IPS-NIHi11 (cell line): ENCODE measurements at places on chromosomes 12 and 14.

DNA sequence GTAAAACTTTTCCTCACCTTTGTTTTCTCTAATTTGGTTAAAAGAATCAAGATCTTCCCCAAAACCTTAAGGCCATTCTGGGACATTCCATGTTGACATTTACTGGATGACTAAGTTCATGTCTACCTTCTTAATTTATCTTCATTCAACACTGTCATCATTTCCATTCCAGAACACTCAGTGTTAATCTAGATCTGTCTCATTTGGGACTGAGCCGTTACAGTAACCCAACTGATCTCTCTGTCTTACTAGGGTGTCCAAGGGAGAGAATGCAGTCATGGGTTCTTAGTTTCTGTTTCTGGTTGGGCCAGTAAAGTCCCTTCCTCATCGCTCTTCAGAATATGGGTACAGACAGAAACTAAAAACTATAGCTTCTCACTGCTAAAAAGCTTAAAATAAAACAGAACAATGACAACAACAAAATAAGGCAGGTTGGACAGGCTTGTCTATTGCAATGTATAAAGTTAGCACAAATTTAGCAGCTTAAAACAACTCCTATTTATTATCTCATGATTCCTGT is 144.8 kb downstream of the ASCL1 start:
- DNase-seq, result no peak

- DNase-seq, result peak; percentile 42
These were observed 4.4 kb downstream of the LGALS3 start for GRCh38 chr14:55133416-55133815.

DNA sequence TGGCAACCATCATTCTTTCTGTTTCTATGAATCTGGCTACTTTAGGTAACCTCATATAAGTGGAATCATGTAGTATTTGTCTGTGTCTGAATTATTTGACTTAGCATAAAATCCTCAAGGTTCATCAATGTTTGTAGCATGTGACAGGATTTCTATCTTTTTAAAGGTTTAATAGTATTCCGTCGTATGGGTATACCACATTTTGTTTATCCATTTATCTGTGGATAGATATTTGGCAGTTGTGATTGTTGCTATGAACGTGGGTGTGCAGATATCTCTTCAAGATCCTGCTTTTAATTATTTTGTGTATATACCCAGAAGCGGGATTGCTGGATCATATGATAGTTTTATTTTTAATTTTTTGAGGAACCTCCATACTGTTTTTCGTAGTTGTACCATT is 421.7 kb downstream of the PCNX1 start:
- DNase-seq, result no peak

DNA sequence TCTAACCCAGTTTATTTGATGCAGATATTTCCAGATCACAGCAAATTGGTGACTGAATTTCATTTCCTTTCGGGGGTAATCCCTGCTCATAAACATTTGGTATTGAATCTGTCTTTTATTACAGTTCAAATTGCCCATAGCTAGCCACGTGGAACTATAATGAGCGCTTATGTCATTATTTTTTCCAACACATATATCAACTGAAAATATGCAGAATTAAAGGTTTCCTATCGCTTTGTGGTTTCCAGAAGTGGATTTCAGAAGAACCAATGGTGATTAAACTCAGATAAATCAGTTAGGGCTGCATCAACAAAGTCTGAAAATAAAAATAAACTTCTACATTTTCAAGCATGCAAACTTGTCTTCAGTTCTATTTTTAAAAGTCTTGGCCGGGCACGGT is 111.9 kb downstream of the PIK3C2G start:
- DNase-seq, result no peak

DNA sequence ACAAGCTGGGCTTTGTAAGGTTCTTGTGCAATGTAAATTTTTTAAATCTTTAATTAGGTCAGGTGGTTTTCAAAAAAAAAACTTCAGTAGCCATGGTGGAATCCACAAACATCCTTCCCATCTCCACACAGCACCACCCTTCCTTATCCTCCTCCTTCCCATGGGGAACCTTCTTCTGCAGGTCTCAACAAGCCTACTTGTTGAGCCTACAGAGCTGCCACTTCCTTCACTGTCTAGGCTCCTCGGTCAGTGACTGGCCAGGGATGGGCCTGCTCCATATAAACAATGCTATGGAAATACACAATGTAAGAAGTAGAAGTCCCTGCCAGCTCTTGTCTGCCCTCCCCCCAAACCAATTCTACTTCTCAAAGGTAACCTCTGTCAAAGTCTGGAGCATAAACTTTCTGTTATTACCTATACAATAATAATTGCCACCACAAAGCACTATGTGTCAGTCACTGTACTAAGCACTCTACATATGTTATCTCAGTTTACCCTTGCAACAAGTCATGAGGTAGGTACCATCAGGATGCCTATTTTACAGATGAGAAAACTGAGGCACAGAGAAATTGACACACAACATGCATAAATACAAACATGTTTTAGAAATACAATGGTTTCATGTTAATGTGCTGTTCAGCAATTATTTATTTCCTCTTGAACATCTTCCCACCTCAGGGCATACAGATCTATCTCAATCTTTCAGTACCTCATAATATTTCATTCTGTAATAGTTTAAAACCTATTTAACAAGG is 17.4 kb downstream of the LIMA1 start:
- no peak for DNase-seq

GRCh38 chr14:100873096-100873482 is 30.4 kb downstream of the RTL1 start:
- DNase-seq, result no peak

- peak; percentile 14 for DNase-seq
These were observed 218.6 kb downstream of the SYT1 start for GRCh38 chr12:79083181-79083580.

GRCh38 chr14:73696466-73697400 is 17.5 kb downstream of the PNMA1 start:
- DNase-seq, result no peak

- no peak for DNase-seq
These were observed 369.0 kb downstream of the DIO2 start for GRCh38 chr14:79842270-79842669.

GRCh38 chr12:76455582-76456345 is 103.8 kb downstream of the OSBPL8 start:
- DNase-seq, result peak; percentile 49

DNA sequence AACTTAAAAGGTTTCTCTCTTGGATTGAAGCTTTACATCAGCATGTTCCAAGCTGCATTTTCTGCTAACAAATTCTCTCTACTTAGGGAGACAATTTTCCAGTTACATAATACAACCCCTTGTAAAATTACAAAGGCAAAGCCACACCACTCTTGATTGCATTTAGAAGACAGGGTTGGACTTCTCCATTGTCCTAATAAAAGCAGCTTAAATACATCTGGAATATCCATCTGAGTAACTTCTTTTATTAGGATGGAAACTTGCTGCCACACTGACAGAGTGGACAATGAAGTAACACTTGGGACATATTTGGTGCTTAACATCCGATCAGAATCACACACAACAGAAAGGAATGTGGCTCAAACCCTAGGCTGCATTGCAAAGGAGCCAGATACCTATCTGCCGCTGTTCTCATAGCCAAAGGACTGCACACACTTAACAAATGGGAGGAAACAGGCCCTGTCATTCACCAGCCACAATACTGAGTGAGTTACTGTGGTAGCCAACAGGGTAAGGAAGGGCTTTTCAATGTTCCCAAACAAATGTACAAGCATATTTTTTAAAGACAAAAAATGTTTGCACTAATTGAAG is 157.2 kb downstream of the PAX9 start:
- DNase-seq, result no peak

DNA sequence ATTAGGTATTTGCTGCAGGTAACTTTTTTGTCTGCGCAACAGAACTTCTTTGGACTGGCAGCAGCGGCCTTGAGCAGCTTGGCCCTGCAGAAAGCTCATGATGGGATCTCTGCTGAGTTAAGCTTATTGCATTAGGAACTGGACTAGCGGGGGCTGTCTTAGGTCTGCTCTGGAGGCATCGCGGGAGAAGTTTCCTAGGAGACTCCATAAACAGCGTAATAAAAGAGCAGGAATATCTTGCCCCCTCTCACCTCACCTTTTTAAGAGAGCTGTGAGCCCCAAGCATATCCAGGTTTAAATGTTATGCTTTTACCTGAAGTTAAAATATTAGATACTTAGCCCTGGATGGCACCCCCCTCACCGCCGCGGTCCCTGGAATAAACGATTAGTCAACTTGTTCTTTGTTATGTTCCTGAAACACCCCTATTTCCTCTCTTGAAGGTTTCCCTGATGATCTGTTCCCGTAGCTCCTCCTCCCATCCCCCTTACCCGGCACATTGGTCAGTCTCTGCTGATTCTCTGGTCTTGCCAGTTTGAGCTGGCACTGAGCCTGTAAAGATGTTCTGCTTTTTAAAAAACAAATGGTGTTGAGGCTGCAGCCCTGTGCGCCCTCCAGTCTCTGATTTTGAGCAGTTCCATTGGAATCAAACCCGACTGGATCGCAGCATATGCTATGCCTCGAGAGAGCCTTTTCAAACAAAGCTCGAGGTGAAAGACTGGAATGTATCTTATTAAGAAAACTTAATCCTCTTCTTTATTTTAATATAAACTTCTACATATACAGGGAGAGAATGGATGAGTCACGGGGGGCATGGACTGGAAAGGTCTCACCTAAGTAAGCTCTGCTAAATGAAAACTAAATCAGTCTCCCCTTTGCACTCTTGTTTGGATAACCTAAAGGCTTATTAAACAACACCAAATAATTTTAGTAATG is 1.9 kb downstream of the MLXIP start:
- no peak for DNase-seq

DNA sequence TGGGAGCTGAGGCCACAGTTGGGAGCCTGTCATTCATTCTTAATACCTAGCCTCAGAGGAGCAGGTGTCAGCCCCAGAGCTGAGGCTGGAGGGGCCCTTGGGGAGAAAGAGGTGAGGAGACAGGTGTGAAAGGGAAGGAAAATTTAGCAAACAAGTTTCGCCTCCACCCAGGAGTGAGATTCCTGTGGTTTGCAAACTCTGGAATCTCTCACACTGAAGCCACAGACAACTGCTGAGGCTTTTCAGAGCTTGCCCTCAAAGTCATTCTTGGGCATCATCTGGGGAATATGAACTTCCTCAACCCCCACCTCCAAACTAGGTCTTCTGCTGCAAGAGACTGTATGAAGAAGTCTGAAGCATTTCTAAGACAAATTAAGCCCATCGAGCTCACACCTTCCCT is 589.5 kb upstream of the TBX3 start:
- no peak for DNase-seq

- peak; percentile 48 for DNase-seq
These were observed 117.2 kb upstream of the FZD10 start for GRCh38 chr12:130044991-130045621.

DNA sequence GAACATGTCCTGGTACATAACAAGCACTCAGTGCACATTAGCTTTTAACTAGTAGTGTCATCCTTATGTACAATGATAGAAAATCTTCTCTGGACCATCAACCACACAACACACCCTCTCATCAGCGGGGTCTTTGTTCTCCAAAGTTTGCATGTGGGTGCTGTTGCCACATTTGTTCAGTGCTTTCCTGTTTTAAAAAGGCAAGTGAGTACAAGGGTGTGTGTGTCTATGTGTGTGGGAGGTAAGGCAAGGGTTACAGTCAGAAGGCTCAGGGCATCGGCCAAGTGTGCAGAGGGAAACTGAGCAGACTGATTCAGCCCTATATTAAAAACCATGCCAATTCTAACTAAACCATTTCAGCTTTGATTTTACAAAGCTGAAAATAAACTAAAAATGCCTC is 17.9 kb downstream of the KRT76 start:
- no peak for DNase-seq

DNA sequence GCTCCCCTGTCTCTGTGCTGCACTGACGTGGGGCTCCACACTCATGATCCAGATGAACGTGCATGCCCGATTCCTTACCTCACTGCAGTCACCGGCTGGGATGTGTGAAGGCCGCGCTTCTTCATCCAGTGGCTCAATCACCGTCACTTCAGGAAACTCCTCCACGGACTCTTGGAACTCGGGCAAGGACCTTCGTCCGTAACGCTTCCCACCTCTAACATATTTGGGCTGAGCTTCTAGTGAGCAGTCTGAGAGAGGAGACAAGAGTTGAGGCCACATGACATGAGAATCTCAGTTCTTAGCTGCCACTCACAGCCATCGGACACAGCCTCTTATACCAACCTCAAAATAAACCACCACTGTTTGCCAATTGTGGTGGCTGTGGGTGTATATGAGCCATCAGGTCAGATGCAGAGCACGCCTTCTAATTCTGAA is 38.3 kb downstream of the NIN start:
- no peak for DNase-seq

GRCh38 chr12:3200032-3200617 is 122.9 kb downstream of the TSPAN9 start:
- peak; percentile 95 for DNase-seq

GRCh38 chr14:93230539-93230938 is 23.5 kb downstream of the UBR7 start:
- DNase-seq, result no peak

GRCh38 chr12:110745542-110746284 is 3.0 kb upstream of the PPP1CC start:
- no peak for DNase-seq

GRCh38 chr12:29208060-29208459 is 59.0 kb downstream of the FAR2 start:
- no peak for DNase-seq

GRCh38 chr12:84995641-84996040 is 40.4 kb downstream of the TSPAN19 start:
- no peak for DNase-seq

- DNase-seq, result no peak
These were observed 930.2 kb upstream of the FOXG1 start for GRCh38 chr14:27836386-27836785.

DNA sequence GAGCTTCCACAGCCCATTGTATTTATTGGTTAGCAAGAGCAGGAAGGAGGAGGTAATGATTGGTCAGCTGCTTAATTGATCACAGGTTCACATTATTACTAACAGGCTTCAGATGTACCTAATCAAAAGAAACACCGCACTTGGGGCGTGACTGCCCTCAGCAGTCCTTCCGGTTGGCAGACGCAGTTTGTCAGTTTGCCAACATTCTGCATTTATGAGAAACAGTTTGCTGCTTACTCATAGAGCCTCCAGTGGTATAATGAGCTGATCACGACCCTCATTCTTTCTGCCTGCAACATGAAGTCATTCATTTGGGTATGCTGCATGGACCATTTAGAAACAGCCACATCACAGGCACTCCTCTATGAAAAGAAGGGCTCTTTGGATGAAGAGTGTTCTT is 42.5 kb upstream of the PPM1H start:
- no peak for DNase-seq

DNA sequence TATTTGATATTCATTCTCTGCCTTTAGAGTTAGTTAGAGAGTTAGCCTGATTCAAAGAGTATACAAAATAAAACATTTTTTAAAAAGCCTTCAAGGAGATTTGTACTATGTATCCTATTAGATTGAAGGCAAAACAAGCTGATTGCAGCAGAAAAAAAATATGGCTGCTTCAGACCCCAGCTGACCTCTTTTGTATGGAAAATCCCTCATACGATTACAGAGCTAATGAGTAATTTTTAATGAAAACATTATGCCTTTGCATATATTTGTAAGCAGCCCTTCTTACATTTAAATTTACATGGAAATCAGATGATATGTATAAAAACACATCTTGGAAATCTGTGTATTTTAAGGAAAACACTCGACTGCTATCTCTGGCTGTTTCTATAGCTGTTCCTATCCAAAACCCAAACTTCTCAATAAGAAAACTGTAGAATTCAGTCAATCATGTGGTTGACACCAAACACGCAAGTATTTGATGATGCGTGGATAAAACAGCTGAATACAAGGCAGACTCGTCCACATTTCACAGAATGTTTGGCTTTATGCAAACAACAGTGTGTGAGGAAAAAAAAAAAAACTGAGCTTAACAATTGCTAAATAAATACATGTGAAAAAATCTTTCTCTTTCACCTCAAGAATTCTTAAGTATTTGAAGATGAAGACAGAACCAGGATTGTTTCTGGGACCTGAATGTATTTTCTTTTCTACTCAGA is 275.3 kb downstream of the EGLN3 start:
- DNase-seq, result no peak
